ENCODE measurements at places on chromosomes 2 and 18. TPM values are rescaled to one million over a fixed set of nuclear protein-coding genes. Genes with fewer than 3 reads are reported as not detected.

SERPINB13 gene
- not detected for total RNA-seq

LAMA1 gene
- 0.98 TPM for total RNA-seq

NCK2 gene
- total RNA-seq, result 34.5 TPM

ANO7 gene
- 0.72 TPM for total RNA-seq

TLX2 gene
- total RNA-seq, result 4.2 TPM

CPSF3 gene
- total RNA-seq, result 94.9 TPM

DNA sequence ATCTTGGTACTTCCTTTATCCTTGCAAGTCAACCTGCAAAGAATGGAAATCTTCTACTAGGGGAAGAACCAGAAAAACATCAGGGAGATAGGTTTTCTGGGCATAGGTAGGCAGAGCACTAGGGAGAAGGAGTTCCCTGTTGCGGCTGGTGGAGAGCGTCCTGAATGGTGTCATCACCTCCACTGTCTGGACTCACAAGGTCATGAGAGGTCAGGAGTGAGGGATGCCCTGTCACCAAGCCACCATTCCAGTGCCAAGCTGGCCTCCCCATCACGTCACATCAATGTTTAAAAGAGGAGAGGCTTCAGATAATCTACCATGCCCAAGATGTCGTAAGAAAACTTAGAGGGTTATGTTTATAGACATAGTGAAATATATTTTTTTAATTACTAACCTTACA lies 72.1 kb downstream of the BCL2 start:
- no peak for DNase-seq

DNA sequence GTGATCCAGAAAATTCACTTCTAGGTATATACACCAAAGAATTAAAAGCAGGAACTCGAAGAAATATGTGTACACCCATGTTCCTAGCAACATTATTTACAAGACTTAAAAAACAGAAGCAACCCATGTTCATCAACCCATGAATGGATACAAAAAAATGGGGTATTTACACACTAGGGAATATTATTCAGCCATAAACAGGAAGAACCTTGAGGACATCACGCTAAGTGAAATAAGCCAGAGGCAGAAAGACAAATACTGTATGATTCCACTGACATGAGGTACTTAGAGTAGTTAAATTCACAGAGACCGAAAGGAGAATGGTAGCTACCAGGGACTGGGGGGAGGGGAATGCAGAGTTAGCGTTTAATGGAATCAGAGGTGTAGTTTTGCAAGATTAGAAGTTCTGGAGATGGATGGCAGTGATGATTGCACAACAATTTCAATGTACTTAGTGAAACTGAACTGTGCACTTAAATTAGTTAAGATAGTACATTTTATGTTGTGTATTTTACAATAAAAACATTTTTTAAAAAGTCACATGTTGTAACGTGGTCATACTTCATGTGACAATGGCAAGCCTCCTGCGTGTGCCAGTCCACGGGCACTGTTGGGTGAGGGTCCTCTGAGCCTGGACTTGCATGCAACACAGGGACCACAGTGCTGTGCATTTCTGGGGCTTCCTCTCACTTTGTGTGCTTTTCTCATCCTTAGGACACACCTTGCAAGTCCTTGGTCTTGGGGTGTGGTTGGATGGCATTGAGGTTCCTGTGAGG lies 206.1 kb upstream of the HDAC4 start:
- no peak for DNase-seq

GRCh38 chr2:138275881-138276280 lies 225.7 kb upstream of the SPOPL start:
- DNase-seq, result peak; percentile 8

GRCh38 chr2:29238497-29238896 lies 123.3 kb downstream of the CLIP4 start:
- DNase-seq, result peak; percentile 30

- no peak for DNase-seq
Measured at GRCh38 chr2:128464456-128464855, 145.8 kb upstream of the HS6ST1 start.

Data from RPMI7951 (cell line).